ENCODE measurements at places on chromosomes 11 and 22. TPM values are rescaled to one million over a fixed set of nuclear protein-coding genes. Genes with fewer than 3 reads are reported as not detected.

- no peak for DNase-seq
These were observed at the start of gene OR4D6 for GRCh38 chr11:59456661-59457060. OR4D6 (plus strand) TSS chr11:59456961; CDS start chr11:59456961, 0 bp downstream.

DNA sequence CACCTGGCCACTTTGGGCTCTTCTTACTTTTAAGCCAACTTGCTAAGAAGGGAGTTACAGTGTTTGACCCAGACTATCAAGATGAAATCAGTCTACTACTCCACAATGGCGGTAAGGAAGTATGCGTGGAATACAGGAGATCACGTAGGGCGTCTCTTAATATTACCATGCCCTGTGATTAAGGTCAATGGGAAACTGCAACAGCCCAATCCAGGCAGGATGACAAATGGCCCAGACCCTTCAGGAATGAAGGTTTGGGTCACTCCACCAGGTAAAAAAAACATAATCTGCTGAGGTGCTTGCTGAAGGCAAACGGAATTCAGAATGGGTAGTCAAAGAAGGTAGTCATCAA, 1.0 kb upstream of the YPEL4 start:
- no peak for DNase-seq

- DNase-seq, result peak; percentile 79
These were observed 6.0 kb downstream of the TMEM123 start for GRCh38 chr11:102446606-102447005.

DNA sequence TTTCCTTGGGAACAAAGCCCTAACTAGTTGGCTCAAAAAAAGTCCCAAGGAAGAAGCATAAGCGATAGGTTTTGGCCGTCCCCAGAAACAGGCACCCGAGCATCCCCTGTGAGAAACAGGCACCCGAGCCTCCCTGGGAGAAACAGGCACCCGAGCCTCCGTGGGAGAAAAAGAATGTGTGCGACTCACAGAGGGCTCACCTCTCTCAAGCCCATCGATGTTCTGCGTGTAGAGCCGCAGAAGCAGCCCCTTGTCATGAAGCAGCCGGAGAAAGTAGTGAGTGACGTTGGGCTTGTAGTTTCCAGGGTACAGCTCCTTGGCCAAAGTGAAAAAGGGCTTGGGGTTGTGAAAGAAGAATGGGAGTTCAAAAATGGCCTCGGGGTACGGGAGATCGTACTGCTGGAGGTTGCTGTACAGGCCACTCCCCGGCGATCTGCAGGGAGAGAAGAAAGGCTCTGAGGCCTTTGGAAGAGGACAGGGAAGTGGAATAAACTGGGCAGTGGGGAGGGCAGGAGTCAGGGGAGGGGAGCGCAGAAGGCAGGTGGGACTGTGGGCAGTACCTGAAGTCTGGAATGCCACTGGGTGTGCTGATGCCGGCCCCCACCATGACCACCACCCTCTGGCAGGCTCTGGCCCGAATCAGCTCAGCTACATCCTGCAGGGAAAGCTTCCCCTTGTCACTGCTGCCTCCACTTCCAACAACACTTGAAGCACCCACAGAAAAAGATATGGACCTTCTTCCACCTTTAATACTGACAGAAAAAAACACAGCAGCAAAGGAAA, 3.2 kb downstream of the SIRT3 start:
- DNase-seq, result no peak

GRCh38 chr22:38716826-38717225, 11.1 kb downstream of the GTPBP1 start:
- no peak for DNase-seq

GRCh38 chr22:49045276-49045675, 782.4 kb downstream of the BRD1 start:
- DNase-seq, result no peak

GRCh38 chr22:32522237-32522636, 47.6 kb downstream of the FBXO7 start:
- no peak for DNase-seq

GRCh38 chr22:22431271-22432220, 77.0 kb downstream of the ZNF280B start:
- peak; percentile 34 for DNase-seq

GRCh38 chr11:21635394-21636145, 557.3 kb upstream of the ANO5 start:
- no peak for DNase-seq

- peak; percentile 24 for DNase-seq
These were observed 50.0 kb downstream of the TTC28 start for GRCh38 chr22:28629420-28630176.

DNA sequence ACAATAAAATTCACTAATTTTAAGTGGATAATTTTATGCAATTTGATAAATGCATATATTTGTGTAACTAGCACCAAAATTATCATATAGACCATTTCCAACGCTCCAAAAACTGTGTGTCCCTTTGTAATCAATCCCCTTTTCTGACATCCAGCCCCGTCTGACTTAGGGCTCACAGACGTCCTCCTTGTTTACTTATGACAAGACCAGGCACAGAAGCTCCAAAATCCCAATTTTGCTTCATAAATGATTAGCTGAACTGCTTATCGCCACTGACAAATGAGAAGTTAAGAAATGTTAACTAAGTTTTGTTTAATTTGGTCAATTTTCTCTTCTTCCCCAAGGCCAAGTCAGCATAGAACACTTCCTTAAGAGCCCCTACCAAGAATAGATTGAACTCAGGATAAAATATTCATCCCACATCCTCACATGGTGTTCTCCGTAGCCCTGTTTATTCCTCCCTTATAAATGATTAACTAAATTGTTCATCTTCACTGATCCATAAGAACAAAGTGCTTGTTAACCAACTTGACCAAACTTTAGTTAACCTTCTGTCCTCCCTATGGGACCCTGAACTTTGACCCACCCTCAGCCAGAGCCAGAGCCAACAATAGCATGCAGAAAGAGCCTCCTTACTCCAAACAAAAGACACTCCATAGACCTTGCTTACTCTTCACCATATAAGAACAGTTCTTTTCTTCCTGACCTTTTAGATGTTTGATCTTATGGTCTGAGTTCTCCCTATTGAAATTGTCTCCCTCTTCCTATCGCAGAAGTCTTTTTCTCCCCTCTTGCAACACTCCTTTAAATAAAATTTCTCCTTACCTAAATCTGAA, 30.8 kb upstream of the GLYAT start:
- no peak for DNase-seq

- peak; percentile 55 for DNase-seq
These were observed 25.7 kb upstream of the HMGXB4 start for GRCh38 chr22:35231585-35232084.

DNA sequence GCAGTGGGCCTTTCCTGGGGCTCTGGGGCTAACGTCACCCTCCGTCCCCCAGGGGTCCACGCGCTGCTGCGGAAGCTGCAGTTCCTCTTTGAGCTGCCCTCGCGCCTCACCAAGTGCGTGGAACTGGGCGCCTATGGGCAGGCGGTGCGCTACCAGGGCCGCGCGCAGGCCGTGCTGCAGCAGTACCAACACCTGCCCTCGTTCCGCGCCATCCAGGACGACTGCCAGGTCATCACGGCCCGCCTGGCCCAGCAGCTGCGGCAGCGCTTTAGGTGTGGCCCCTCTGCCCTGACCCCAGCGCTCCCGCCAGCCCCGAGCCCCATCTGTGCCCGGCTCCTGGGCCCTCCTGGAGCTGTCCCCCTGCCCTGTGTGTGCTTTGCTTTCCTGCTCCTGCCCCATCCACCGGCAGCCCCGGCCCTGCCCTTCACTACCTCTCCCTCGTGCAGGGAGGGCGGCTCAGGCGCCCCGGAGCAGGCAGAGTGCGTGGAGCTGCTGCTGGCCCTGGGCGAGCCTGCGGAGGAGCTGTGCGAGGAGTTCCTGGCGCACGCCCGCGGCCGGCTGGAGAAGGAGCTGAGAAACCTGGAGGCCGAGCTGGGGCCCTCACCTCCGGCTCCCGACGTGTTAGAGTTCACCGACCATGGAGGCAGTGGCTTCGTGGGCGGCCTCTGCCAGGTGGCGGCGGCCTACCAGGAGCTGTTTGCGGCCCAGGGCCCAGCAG, 3.8 kb upstream of the TM7SF2 start:
- no peak for DNase-seq

GRCh38 chr11:69158301-69159149, 2.8 kb downstream of the SMIM38 start:
- no peak for DNase-seq

GRCh38 chr22:41596776-41597634, 7.4 kb upstream of the PMM1 start:
- peak; percentile 37 for DNase-seq

DNA sequence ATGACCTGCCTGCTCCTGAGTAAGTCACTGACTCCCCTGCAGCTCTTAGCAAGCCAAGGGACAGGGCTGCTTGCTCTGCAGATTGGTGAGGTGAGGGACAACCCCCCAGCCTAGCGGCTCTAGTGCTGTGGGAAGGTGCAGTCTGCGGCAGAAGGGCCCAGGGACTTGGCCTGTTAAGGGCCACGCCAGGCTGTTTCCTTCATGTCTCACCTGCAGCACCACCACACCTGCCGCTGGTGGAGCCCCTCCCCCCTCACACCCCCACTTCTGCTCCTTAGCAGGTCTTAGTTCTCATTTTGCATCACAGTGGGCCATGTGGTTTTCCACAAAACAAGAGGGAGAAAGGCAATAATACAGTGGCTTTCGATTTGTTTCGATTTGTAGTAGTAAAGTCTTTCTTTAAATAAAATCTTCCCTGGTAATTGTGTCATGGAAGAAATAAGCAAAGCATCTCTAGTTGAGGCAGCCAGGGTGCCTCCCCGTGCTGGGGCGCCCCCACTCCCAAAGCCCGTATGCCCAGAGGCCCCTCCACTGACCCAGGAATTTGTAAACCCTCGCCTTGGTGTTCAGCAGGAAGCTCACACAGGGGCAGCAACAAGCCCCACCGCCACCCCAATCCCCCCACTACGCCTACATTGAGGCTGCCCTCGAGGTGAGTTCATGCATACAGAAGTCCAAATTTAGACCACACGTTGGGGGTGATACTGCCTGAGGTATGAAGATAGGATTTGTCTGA, 86.5 kb upstream of the CLDN5 start:
- DNase-seq, result no peak

GRCh38 chr22:20246368-20247009, 21.6 kb downstream of the RTN4R start:
- DNase-seq, result no peak

DNA sequence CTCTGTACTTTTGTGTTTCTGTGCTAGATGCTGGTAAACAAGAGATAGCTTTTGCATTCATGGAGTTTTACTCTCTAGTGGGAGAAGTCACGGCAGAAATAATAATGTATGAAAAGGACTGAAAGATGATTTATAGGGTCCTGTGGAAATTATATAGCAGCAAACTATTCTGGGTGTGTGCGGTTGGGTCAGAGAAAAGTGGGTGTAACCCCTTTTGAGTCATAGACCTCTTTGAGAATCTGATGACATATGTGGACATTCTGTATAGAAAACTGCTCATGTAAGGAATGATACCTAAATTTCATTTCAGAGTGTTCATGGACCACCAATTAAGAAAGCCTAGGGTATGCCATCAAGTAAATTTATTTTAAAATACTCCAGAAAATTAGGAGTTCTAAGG, 54.4 kb downstream of the TMEM135 start:
- no peak for DNase-seq

- peak; percentile 99 for DNase-seq
These were observed 22.2 kb downstream of the RRAS2 start for GRCh38 chr11:14336507-14337503.

DNA sequence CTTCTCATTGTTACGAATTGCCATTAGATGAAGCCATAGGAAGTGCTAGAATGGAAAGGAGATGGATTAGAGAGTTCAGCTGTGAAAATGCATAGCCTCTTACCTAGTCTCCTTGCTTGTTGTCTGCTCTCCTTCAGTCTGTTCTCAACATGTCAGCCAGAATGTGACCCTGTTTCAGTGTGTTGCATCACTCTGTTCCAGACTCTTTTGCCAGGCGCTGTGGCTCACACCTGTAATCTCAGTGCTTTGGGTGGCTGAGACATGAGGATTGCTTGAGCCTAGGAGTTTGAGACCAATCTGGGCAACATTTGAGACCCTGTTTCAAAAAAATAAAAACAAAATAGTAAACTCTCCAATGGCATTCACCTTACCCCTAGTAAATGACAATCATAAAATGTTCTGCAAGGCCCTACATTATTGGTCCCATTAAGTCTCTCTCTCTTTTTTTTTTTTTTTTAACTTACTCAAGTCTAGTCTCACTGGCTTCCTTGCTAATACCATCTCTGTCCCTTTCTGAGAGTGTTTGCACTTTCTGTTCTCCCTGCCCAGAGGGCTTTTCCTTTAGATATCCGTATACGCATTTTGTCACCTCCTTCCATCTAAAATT, 39.4 kb downstream of the CYP2R1 start:
- no peak for DNase-seq

GRCh38 chr11:91970624-91971023, 254.0 kb upstream of the FAT3 start:
- no peak for DNase-seq

Gene MIF
- 123 TPM for total RNA-seq

Gene TSGA10IP
- not detected for total RNA-seq

Gene LRRC75B
- 1.4 TPM for total RNA-seq

Gene TMEM151A
- not detected for total RNA-seq

Gene UBQLN3
- total RNA-seq, result not detected

Gene ACR
- total RNA-seq, result not detected

Gene OR52E8
- total RNA-seq, result not detected

Gene MRPL48
- 30.3 TPM for total RNA-seq

Gene TTC36
- not detected for total RNA-seq

Gene SLC25A1
- 46.1 TPM for total RNA-seq
